ENCODE measurements at places on chromosomes 7 and 10.

GRCh38 chr10:131141645-131142516 lies 169.6 kb downstream of the TCERG1L start:
- no peak for DNase-seq

DNA sequence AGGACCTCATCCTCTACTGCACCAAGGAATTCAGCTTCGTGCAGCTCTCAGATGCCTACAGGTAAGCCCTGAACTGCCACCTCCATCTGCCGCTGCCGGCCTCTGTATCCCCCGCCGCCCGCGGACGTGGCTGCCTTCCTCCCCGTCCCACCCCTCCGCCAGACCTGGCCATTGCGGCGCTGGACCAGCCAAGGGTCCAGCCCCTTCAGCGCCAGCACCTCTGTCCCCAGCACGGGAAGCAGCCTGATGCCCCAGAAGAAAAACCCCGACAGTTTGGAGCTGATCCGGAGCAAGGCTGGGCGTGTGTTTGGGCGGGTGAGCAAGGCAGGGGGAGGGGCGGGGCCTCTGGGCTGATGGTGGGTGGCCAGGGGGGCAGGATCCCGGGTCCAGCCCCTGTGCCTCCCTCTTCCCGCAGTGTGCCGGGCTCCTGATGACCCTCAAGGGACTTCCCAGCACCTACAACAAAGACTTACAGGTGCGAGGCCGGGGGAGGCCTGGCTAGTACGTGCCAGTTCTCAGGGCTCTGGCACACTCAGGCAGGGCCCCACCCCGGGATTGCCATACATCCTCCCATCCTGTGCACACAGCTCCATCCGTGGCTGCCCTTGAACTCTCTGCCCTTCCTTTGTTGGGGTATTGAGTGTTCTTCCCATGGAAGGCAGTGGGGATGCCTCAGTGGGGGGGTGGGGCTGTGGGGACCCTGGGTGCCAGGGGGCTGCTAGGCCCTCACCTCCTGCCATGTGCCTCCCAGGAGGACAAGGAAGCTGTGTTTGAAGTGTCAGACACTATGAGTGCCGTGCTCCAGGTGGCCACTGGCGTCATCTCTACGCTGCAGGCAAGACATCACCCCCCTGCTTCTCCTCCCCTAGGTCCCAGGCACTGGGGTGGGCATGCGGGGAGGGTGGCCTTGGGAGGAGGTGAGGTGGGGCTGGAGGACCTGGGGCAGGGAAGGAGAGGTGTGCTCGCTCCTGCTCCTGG lies 13.5 kb downstream of the ASL start:
- no peak for DNase-seq

GRCh38 chr7:123675181-123675473 lies 19.5 kb downstream of the LMOD2 start:
- peak; percentile 48 for DNase-seq

- DNase-seq = no peak
Measured at GRCh38 chr10:78349165-78349516, 315.5 kb downstream of the RPS24 start.

DNA sequence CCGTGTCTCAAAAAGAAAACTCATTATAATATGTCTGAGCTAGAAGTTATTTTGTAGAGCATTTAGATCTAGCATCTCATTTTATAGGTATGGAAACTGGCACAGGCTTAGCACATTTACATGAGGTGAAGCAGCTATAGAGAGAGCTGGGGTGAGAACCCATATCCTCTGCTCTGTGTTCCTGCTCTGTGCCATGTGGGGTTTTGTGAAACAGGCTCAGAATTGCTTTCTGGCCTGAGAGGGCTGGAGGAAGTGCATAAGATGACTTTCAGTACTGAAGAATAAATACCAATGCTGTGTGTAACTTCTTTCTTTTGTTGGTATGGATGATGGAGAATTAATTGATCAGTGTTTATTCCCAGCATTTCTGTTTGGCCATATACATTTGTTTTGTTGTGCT lies 159.1 kb downstream of the LRRC4 start:
- DNase-seq = no peak

- no peak for DNase-seq
Measured at GRCh38 chr7:132830941-132831340, 250.9 kb downstream of the CHCHD3 start.

DNA sequence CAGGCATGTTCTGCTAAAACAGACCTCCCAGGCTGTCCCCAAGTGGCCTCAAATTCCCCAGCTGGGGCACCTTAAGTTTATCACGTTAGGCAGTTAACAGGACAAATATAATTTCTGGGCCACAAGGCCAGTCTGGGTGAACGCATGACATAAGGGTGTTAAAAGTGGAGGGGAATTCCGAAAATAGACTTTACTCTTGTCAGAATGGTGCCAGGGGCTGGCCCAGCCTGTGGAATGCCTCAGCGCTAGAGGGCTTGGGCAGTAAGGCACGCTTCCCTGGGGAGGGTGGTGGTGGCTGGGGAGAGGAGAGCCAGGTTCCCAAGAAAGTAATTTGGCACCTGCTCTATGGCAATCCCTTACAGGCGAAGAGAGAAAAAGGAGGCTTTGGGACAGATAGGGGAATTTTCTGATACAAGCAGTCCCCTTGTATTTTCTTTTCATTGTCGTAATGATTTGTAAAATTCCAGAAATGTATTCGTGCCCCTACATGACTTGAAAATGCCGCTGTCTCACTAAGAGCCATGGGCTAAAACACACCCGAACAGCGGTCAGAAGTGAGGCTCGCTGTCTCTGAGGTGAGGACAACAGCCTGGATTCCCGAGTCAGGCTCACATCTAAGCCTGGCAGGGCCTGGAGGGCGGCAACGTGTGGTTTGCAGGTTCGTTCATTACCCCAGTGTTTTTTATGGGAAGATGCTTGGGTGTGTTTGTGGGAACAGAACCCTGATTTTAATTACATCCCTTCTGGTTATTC lies 463.2 kb upstream of the GALNT17 start:
- no peak for DNase-seq

GRCh38 chr10:119079599-119080520 lies 757 bp downstream of the EIF3A start:
- DNase-seq = peak; percentile 48

DNA sequence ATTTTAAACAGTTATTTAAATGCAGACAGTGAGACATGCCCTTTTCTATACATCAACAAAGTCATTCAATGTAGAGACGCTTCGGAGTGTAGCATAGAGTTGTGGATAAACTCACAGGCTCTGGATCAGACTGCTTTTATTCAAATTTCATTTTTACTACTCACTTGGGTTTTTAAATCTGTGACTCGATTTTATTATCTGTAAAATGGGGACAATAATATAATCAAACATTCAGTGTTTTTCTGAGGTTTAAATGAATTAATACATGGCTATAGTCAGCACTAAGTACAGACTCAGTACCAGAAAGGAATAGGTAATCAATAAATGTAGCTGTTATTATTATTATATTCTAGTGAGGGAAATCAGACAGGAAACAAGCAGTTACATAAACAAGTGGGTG lies 43.4 kb downstream of the THSD7A start:
- no peak for DNase-seq

- DNase-seq = no peak
Measured at GRCh38 chr10:12466704-12467305, 117.5 kb downstream of the CAMK1D start.

- no peak for DNase-seq
Measured at GRCh38 chr10:106078895-106079576, 1085.5 kb downstream of the SORCS1 start.

DNA sequence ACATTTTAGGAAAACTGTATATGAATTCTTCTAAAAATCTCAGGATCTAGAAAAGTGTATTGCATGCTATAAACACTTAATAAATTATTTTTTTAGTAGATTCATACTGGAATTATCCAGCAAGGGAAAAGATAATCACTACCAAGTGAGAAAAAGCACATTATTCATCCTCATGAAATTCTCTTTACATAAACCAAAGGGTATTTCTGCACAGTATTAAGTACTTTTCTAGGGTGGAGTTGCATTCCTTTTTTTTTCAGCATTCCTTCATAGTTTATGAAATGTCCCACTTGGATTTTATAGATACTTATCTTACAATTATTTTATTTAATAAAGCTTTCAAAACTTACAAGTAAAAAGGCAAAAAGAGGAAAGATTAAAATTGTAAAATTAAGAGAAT lies 403.3 kb downstream of the HGF start:
- no peak for DNase-seq

DNA sequence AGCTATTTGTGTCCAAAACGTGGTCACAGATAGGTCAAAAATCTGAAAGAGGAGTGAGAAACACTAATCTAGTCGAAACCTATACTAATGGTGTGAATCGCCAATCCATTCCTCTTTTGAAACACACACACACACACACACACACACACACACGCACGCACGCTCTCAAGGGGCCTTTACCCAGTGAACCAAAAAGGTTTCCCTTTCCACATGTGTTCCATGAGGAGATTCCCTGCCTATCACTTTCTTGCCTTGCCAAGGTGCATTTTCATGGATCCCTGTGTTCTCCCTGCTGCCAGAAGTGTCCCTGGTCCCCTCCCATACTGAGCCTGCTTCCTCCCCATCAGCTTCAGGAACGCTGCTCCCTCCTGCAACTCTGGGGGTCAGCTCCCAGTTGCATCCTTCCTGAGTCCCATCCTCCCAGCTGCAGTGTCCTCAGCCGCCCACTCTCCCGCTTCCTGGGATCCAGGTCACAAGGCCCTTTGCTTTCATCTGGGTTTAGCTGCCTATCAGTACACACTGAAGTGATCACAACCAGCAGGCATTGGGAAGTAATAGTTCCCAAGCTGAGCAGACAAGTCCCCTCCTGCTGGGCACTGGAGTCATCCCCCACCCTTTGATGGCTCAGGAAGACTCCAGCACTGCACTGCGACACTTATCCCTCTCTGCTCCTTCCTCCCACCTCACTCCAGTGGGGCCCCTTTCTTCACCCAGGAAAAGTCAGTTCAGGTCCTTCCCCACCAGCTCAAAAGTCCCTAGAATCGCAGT lies 49.2 kb upstream of the KCNMA1 start:
- DNase-seq = no peak

GRCh38 chr10:71836596-71836974 lies 14.5 kb downstream of the PSAP start:
- DNase-seq = no peak

GRCh38 chr10:103856797-103857170 lies 1.4 kb upstream of the SH3PXD2A start:
- no peak for DNase-seq

DNA sequence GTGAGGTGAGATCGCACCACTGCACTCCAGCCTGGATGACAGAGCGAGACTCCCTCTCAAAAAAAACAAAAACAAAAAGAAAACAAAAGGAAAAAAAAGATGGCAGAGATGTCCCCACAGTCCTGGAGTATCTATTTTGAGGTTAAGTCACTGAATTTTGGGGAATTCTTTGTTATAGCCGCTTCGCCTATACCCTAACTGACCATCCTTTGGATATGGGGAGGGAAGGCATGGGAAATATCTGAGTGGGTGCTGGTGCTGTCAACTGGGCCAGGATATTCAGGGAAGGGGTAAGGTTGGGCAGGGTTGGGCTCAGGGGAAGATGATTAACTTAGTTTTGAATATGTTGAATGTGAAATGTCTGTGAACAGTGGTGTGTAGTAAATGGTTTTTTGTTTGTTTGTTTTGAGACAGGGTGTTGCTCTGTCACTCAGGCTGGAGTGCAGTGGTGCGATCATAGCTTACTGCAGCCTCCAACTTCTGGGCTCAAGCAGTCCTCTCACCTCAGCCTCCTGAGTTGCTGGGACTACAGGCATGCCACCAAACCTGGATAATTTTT lies 8.3 kb upstream of the GNB2 start:
- no peak for DNase-seq

DNA sequence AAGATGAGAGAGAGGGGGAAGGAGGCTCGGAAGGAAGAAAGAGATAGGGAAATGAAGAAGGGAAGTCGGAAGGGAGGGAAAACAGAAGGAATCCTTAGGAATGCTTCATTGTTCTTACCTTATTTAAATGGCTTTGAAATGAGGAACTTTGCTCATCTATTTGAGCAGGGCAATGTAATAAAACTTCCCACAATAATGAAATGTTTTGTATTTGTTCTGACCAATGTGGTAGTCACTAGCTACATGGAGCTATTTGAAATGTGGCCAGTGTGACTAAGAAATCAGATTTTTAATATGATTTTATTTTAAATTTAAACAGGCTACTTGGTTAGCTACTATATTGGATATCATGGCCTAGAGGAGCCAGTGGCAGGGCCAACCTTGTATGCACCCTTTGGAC lies 510.6 kb downstream of the HTR7 start:
- DNase-seq = no peak

DNA sequence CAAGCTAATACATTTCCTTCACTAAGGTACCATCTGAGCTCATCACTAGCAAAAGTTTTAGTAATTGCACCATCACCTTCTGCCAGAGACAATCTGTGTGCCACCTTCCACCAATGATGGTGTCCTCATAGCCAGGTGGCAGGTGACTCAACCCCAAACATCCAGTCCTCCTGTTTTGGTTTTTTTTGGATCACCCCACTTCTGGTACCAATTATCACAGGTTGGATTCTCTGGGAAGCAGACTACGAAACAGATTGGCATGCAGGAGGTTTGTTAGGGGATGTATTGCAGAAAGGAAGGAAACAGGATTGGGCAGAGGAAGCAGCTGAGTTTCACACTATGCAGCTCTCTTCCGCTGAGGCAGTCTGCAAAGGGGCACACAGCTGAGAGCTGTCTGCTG lies 4.5 kb upstream of the TACC2 start:
- no peak for DNase-seq

DNA sequence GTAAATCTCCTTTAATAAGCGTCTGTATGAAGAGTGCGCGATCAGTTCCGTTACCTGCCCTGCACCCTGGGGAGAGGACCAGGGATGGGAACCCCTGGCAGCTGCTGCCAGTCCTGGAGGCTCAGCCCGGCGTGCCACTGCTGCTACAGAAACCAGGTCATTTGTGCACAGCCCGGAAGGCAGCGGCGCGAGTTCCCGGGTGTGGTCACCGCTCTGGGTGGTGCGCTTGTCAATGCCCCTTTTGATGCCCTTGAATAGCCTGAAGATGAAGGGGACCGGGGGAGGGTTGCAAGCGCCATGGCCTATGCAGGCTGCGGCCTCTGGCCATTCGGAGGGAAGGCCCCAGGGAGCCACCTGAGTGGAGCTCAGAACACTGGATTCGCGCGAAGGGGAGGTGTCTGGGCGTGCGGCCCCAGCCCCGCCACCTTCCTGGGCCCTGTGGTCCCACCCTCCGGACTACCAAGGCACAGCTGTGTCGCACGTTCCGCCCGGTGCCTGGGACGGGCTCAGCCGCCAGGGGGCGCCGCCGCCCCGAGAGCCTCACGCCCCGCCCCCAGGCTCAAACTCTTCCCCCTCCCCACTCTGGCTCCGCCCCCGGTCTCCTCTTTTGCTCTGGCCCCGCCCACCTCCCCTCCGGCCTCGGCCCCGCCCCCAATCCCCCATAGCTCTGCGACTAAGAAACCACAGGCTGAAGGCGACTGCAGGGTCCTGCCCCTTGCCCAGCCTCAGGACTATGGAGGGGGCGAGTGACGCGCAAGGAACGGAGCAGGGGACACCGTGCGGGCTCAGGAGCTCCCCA lies 16.5 kb downstream of the AP5Z1 start:
- DNase-seq = no peak

Data from NCI-H226 (cell line).